Esophagus mucosa (tissue), 1 donor: ENCODE measurements at places on chromosomes 7 and 10. TPM values are rescaled to one million over a fixed set of nuclear protein-coding genes. Genes with fewer than 3 reads are reported as not detected.

CCDC136 gene
- total RNA-seq = 0.76 TPM

PDCD11 gene
- 23.5 TPM for total RNA-seq

TMEM196 gene
- not detected for total RNA-seq

DNA sequence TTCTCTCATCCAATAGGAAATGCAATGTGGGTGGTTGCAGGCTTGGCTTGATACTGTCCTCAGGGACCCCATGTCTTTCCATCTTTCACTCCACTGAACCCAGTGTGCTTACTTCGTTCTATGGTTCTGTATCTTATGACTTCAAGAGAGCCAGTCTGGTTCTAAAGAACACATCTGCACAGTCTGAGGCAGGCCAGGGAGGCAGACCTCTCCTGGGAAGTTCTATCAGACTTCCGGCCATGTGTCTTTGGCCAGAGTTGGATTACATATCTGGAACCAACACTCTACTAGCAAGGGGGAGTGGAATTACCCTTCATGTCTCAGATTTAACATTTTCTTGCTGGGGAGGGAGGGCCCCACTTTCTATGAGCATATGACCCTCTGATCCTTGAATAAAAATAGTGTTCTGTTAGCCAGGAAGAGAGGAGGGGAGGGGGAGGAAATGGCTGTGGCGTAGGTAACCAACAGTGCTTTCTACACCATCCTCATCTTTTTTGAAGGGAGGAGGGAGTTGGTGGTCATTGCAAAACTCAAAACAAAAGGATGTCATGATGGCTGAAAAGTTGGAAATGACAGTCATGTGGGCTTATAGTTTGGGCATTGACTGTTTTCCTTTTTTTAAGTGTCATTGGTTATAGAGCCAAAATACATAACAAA lies 370.2 kb downstream of the GATA3 start:
- ATAC-seq = no peak

GRCh38 chr7:13044309-13044708 lies 356.9 kb downstream of the ARL4A start:
- ATAC-seq = no peak

GRCh38 chr7:36372156-36372555 lies 17.5 kb upstream of the ANLN start:
- no peak for ATAC-seq

DNA sequence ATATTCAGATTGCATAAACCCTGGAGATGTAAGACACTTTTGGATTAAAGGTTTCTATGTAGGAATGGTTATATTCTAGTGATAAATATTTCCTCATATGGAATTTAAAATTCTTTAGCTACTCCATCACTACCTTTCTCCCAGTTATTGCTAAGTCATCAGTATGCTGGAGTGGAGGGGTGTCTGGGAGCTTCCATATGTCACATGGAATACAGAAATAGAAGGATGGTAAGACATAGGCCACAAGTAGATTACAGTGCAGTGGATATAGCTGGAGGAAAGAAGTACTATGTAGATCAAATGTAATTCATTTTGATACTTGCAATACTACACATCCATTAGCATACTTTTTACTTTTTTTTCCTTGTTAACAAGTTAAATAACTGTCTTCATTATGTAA lies 428.4 kb downstream of the ARL4A start:
- no peak for ATAC-seq
